ENCODE measurements at places on chromosomes 1 and 21. TPM values are rescaled to one million over a fixed set of nuclear protein-coding genes. Genes with fewer than 3 reads are reported as not detected.

SLC16A1 gene
- total RNA-seq: 62.7 TPM

UBL4B gene
- total RNA-seq: not detected

BACE2 gene
- total RNA-seq: 2.5 TPM

CD101 gene
- total RNA-seq: 14.9 TPM

NBPF14 gene
- 30.6 TPM for total RNA-seq

ST6GALNAC5 gene
- total RNA-seq: not detected

OXCT2 gene
- not detected for total RNA-seq

IL22RA1 gene
- not detected for total RNA-seq

PCAT6 gene
- total RNA-seq: not detected

S100A9 gene
- total RNA-seq: not detected

PANK4 gene
- 66.6 TPM for total RNA-seq

COL16A1 gene
- not detected for total RNA-seq

AIM2 gene
- total RNA-seq: 6.2 TPM

INKA2 gene
- total RNA-seq: not detected

C1orf94 gene
- not detected for total RNA-seq

KCNJ9 gene
- not detected for total RNA-seq

GRCh38 chr21:31236528-31236927 is 107.5 kb downstream of the TIAM1 start:
- no peak for DNase-seq

- no peak for DNase-seq
These were observed 346.7 kb upstream of the VAMP3 start for GRCh38 chr1:7424352-7424890.

DNA sequence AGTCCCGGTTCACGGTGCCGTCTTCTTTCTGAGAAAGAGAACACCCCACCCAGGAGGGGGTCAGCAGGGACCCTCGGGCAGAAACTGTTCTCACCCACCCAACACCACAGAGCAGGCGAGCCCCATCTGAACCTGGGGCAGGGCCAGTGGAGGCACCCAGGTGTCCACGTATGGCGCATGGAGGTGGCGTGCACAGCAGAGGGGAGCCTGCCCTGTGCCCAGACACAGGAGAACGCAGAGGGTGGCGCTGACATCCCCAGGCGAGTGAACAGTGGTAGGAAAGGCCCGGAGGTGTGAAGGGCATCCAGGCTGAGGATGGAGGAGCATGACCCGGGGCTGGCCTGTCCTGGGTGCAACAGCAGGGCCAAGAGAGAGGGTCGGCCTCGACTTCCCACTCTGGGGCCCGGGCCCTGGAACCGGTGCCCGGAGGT is 91.1 kb downstream of the STUM start:
- DNase-seq: no peak

DNA sequence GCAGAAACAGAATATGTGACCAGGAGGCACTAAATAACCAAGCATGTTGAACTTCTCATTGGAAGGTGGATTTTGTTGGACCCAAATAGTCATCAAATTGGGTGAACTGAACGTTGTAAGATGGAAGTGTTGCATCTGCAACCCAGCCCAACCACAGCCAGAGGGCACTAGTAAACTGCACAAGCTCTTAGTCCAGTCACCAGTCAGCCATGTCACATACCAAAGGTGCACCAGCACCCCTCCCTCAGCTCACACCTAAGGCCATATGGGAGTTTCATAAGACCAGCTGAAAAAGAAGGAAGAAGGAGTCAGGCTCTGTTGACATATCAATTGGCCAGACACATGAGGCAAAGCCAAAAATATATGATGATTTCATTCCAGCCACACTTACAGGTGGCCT is 481.7 kb upstream of the NR5A2 start:
- no peak for DNase-seq

GRCh38 chr1:185742403-185742802 is 8.2 kb downstream of the HMCN1 start:
- DNase-seq: no peak

- DNase-seq: no peak
These were observed 195.0 kb upstream of the RGS18 start for GRCh38 chr1:191963286-191963685.

GRCh38 chr1:156504438-156504813 is 3.9 kb upstream of the MEF2D start:
- DNase-seq: peak; percentile 81

- no peak for DNase-seq
These were observed 10.2 kb downstream of the KLHL21 start for GRCh38 chr1:6592441-6592840.

DNA sequence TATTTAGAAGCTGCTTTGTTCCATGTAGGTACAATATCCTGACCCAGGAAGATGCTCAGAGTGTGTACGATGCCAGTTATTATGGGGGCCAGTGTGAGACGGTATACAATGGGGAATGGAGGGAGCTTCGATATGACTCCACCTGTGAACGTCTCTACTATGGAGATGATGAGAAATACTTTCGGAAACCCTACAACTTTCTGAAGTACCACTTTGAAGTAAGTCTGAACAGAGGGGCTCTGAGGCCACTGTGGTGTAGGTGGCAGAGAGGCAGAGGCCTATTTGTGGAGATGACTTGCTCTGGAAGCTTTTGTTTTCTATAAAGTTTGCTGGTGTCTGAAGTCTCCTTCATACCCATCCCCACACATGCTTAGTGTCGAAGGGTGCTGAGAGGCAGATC is 26.8 kb downstream of the C8A start:
- DNase-seq: no peak

- no peak for DNase-seq
These were observed 697 bp upstream of the ZNF670 start for GRCh38 chr1:247079141-247079874.

GRCh38 chr1:156126043-156126629 is 11.6 kb downstream of the LMNA start:
- no peak for DNase-seq

DNA sequence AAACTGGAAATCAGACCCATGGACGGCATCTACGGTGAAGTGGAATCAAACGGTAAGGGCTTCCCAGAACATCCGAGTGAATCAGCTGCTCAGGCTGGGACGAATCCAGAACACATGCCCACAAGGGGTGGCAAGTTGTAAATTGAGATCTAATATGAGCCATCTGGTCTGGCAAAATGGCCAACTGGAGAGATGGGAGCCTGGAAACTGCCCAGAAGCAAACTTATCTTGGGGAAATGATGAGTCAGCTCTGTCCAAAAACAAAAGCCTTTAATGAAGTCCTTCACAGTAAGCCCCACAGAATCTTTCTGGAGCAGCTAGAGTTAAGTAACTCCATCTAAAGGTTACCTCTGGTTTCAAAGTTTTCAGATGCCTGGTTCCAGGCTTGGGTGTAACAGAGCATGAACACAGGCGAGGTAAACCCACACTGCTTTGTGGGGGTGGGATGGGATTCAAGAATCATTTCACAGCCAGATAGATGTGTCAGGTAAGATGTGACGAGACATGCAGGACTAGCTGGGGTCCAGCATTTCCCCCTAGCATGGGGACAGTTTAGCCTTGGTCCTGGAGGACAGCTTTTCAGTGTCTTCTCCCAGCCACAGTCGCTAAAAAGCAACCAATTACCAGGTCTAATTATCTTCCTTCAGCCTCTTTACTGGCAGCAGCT is 10.5 kb upstream of the SRP9 start:
- no peak for DNase-seq

DNA sequence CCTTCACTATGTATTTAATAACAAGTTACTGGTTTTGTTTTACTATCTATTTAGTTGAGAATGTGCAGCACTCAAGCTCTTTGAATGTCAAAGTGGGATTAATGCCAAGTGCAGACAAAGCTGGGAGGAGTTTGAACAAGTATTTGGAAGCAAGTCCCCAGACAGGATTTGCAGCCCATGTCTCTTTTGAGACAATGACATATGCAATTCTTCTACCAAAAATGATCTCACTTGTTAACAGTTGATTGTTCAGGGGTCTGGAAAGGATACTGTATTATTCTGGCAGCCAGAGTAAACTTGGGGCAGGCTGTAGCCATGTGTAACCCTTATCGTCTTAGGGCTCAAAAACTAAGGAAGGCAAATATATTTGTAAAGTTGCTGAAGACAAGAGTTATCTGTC is 15.8 kb downstream of the COLGALT2 start:
- no peak for DNase-seq

GRCh38 chr1:38940339-38941047 is 1.1 kb downstream of the RHBDL2 start:
- DNase-seq: no peak

Data from CD4-positive, CD25-positive, alpha-beta regulatory T cell (primary cell).